ENCODE measurements at places on chromosomes 7 and 10.

- no peak for DNase-seq
Measured at GRCh38 chr7:92730808-92731207, 105.6 kb downstream of the CDK6 start.

GRCh38 chr10:108421266-108421665 lies 1256.8 kb upstream of the SORCS1 start:
- no peak for DNase-seq

DNA sequence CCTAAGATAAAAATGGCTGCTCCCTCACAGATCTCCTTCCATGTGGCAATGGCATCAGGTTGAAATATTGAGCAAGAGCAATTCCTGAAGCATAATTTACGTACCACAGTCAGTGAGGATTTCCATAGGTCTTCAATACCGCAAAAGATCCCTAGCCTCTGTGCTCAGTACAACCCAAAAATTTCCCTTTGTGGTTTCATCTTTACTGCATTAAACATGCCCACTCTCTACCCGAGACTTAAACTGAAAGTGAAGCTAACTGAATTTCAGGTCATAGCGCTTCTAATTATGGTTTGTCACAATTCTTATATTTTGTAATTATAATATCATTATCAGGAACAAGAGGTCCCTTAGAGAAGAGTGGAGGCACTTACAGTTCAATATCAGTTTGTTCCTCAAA lies 1071.1 kb downstream of the XPNPEP1 start:
- no peak for DNase-seq

- DNase-seq: no peak
Measured at GRCh38 chr10:35206274-35206673, 79.6 kb downstream of the CREM start.

GRCh38 chr10:71432101-71432905 lies 35.6 kb downstream of the CDH23 start:
- no peak for DNase-seq

All from non-pigmented ciliary epithelial cell (primary cell).